ENCODE measurements at places on chromosomes 5 and 9.

- no peak for DNase-seq
Observed at GRCh38 chr5:31845361-31845760, 206.4 kb downstream of the PDZD2 start.

- DNase-seq = peak; percentile 71
Observed at GRCh38 chr9:93682155-93682968, 106.0 kb downstream of the PHF2 start.

DNA sequence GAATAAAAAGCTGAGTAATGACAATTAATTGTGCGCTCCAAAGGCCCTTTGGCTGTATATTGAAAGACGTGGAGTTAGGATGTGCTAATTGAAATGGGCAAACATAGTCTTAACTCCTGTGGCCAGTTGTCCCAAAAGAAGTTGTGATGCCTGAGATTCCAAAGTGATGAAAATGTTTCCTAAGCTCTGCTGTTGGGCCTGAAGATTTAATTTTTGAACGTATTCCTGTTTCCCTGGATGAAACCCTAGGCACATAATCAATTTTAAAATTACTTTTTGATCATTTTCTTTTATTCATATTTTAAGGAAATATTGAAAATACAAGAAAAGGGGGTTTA lies 87.9 kb downstream of the PRDM6 start:
- peak; percentile 59 for DNase-seq

DNA sequence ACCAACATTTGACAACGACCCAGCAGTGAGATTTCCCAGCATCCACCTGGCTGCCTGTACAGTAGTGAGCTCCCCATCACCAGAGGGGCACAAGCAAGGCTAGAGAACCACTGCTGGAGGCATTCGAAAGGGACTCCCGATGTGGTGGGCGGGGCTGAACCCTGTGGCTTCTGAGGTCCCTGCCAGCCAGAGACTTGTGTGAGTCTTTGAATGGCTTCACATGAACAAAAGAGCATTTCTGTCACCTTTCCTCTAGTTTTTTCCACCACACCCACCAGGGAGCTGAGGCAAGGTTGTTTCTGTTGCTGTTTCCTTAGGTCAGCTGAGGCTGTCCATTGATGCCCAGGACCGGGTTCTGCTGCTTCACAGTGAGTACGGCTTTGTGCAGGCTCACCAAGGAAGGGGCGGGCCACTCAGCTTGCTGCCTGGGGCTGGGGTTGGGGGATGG lies 15.7 kb downstream of the RGS3 start:
- no peak for DNase-seq

DNA sequence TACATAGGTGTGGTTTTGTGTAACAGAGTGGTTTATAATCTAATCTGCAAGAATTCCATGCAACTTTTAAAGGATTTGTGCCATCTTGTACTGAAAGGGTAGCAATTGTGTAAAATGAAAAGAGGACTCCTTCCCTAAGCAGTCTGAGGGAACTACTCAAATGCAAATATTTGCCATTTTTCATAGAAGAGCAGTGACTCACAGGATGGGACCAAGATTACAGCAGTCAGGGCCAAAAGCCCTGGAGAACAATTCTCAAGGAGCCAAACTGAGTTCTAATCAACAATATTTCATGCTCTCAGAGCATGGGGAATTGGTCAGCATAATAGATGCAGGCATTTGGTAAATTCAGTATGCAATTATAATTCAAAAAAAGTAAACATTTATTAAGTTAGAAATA lies 495.8 kb downstream of the CHSY3 start:
- DNase-seq = peak; percentile 0

DNA sequence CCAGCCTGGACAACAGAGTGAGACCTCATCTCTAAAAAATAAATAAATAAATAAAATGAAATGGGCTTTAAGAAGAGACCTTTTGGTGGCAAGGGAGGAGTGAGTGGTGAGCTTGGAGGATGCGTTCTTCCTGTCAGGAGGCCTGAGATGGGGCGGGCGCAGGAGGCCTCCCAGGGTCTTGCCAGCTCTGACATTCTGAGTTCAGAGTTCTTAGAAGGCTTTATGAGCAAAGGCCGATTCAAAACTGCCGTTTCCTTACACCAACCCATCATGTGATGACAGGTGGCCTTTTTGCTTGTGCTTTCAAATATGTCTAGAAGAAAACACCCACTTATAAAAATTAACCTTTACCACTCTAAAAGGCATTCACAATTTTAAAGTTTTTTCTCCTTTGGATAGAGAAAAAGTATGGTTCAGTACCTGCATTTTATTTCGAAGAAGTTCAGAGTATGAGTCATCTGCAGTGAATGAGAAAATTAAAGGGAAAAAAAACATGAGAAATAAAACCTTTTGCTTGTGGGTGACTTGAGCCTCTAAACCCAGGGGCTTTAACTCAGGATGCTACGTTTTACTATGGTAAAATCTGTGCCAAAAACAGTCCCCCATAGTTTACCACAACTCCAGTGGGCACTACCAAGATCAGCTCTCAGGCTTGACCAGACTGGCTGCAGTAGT lies 157.4 kb upstream of the OTULINL start:
- no peak for DNase-seq

GRCh38 chr5:10233505-10233904 lies 16.2 kb downstream of the ATPSCKMT start:
- peak; percentile 96 for DNase-seq

- no peak for DNase-seq
Observed at GRCh38 chr5:146027751-146028150, 77.6 kb downstream of the PLAC8L1 start.

DNA sequence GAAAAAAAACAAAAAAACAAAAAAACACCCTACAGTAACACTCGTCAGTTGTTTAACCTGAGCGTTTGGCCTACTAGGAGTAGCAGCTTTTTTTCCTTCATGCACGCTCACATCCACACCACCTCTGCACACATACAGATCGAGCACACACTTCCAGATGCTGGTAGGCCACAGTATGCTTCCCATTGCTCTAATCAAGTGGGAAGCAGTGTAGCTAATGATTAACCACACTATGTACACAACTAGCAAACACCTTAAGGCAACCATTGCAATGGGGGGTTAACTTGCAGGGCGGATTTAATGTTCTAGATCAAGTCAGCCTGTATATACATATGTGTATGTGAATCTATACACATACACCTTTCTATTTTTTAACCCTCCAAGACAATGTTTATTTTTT lies 65.5 kb upstream of the GLRX start:
- no peak for DNase-seq

DNA sequence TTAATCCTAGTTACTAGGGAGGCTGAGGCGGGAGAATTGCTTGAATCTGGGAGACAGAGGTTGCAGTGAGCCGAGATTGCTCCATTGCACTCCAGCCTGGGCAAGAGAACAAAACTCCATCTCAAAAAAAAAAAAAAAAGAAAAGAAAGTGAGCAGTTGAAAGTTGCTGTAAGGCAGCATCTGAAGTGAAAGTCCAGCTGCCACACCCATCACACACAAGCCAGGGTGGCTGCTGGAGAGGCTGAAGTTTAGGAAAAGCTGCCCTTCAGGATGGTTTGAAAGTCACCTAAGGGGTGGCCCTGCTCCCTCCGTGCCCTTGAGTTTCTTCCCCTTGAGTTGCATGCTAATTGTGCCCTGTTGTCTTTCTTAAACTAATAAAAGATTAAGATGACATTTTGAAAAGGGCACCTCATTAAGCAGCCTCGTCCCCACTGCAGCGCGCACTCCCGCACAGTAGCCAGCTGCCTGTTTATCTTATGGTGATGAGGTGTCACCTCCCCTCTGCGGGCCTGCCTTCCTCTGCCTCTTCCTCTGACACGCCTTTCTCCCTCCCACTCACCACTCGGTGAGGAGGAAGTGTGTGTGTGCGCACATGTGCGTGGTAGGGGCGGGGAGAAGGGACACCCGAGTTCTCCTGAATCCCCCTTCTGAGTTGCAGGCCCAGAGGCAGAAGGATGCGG lies 104.2 kb upstream of the PANK3 start:
- no peak for DNase-seq

DNA sequence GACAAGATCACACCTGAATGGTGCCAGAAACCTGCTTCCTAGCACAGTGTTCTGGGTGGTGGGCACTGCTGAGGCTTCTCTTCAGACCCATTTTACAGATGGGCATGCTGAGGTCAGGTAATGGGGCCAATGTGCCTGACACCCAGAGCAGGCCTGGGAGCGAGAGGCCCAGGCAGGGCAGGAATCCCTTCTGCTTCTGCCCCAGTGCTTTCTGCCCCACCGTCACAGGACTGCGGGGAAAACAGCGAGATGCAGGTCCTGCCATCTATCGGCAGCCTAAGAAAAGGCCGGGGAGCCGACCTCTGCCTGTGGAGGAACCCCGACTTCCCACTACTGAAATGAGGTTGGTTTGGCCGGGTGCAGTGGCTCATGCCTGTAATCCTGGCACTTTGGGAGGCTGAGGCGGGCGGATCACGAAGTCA lies 22.8 kb upstream of the RNU6ATAC start:
- DNase-seq = no peak

GRCh38 chr5:63726496-63726895 lies 235.7 kb downstream of the HTR1A start:
- DNase-seq = no peak

DNA sequence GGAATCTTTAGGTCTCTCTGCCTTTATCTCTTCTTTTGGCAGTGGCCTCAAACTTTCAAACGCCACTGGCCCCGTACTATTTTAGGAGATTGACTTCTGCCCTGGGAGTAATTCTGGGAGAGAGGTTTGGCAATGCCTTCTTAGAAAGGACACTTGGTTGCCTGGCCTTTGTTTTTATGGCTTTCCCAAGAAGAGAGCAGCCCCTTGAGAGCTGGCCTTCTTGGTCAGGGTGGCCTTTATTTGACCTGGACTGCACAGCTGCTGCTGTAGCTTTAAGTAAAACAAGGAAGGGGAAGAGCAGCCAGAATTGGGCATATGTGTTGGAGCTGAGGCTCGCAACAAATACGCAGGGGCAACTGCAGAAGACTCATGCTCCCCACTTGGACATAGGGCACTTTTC lies 60.8 kb downstream of the PTPN3 start:
- DNase-seq = no peak

DNA sequence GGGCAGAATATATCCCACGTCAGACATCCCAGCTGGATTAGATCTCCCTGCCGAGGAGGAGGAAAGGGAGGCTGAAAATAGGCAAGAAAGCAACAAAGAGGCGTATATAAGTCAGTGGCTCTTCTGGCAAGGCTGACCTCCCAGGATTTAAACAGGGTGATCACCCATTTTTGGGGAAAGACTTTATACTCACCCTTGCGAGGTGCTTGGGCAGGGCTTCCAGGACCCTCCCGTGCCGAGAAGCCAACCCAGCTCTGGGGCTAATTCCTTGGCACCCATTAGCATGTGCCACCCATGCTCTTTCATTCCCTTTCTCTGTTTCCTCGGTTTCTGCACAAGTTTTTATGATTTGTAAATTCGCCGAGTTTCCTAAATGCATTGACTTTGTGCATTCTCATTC lies 230.2 kb upstream of the IRX2 start:
- no peak for DNase-seq

DNA sequence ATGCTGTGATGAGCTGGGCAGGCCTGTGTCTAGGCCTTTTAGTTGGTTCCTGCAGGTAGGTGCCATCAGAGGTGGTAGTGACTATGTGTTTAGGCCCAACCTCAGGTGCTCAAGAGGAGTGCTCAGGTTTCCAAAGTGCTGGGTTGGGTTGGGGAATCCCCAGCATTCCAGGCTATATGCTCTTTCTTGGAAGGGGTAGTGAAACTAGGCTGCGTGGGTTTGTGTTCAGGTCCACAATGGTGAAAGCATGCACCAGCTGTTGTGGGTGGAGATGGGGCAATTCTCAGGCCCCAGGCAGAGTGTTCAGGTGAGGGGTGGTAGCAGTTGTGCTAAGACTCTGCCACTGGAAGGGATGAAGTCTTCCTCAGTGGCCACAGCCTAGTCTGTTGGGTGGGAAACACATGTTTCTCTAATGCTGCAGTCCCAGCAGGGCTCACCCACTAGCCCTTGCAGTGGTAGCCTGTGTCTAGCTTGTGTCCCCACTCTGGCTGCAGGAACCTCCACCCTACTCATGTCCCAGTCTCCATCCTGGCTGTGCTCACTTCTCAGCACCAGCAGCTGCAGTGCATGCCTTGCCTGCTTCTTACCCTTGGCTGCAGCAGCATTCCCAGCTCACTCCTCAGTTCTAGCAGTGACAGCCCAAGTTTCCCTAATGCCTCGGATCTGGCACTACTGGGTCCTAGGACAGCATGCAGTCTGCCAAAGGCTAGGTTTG lies 78.9 kb downstream of the FAM170A start:
- DNase-seq = no peak

- DNase-seq = no peak
Observed at GRCh38 chr5:9564752-9565151, 18.9 kb upstream of the SEMA5A start.

GRCh38 chr5:139796061-139796806 lies 626 bp downstream of the PSD2 start:
- DNase-seq = no peak

- peak; percentile 94 for DNase-seq
Observed at GRCh38 chr9:37984672-37985611, 81.0 kb upstream of the SLC25A51 start.

DNA sequence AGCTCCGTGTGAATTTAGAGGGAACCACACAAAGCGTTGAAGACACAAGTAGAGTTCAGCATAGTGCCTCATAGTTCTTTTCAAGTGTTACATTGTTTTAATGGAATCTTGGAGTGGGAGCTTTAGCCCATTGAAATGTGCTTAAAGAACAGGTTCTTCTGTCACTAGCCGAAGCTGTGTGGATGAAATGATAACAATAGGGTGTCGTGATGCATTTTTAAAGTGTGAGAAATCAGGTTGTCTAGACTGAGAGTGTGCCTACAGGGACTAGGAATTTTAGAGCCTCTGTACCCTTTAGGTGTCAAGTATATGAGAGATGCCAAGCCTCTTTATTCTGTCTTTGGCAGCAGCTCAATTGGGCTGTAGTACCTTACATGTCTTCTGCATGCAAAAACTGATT lies 83.0 kb downstream of the NDUFS4 start:
- no peak for DNase-seq

- peak; percentile 31 for DNase-seq
Observed at GRCh38 chr5:154652746-154653417, 102.3 kb upstream of the LARP1 start.

DNA sequence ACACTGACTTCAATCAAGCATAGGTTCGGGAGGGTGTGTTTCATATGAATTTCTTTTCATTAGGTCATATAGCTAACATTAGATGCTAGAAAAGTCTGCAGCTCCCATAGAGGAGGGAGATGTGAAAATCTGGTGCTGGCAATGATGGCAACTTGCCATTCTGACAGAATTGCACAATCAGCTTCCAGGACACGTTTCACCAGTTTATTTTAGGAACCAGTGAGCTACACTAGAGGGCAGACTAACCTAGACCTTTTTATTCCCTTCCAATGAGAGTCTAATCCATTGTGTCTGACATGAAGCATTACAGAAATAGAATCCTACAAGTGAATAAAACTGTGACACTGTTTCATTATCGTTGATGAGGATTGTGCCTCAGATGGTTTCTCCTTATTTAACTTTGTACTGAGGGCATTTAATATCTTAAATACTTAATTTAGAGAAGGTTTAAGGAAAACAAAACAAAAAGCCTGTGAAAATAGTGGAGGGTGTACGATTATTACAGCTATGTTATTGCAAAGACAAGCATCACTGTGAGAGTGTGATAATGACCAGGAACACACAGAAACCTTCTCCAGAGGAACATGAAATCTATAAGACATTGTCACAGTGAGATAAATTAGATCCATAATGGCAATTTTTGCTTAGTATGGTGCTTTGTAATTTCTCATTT lies 363.3 kb upstream of the RPS23 start:
- DNase-seq = peak; percentile 84

- DNase-seq = peak; percentile 26
Observed at GRCh38 chr5:138611678-138612218, 36.5 kb upstream of the HSPA9 start.
